Erythroblast (primary cell): ENCODE measurements at places on chromosomes 13 and 19.

DNA sequence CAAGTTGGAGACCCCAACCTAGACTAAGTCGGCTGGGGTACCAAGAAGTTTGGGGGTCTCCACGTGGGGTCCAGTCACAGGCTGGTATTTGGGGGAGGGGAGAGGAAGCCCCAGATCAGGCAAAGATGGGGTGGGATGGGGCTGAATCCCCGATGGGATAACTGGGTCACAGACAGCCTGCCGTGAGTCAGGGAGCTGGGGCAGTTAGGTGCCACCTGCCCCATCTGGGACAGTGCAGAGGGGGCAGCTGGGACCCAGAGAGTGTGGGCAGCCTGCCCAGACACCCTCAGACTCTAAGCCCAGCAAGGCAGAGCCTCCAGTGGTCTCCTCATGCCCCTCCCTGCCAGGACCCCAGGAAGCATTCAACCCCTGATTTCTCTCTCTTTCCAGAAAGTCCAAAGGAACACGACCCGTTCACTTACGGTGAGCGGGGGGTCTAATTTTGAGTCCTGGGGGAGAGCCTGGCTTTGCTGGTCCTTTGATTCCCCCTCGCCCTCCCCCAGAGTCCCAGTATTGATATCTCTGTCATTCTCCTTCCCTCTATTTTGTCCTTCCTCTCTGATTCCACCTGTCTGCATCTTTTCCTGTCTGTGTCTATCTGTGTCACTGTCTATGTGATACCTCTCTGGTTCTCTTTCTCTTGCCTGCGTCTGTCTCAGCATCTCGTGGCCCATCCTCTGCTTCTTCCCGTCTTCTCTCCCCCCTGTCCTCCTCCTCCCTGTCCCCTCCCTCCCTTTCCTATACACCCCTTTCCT lies 1.8 kb downstream of the FXYD1 start:
- DNase-seq, result no peak

DNA sequence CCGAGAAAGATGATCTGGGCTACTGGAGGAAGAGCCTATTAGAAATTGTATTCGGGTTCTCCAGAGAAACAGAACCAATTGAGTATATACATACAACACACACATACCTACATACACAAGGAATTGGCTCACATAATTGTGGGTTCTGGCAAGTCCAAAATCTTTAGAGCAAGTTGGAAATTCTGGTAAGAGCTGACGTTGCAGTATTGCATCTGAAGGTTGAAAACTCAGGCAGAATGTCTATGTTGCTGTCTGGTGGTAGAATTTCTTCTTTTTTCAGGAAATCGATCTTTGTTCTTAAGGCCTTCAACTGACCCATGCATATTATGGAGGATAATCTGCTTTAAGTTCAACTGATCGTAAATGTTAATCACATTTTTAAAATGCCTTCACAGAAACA lies 15.5 kb upstream of the OLFM4 start:
- no peak for DNase-seq

DNA sequence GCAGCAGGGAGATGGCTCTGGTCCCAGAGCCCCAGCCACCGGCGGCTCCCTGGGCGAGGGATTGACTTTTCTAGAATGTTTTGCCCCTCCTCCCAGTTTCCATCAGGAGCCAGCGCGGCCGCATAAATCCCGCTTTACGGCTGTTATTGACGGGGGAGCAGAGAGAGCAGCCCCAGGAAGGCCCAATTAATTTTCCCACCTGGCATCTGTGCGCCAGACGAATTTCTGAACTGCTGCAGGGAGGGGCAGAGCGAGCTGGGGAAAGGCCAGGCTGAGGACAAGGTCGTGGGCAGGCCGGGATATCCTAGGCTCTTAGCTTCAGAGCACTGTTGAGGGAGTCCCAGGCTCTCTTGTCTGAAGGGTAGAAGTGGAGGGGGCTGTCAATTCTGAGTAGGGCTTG lies 24.7 kb downstream of the ZNRF4 start:
- no peak for DNase-seq

DNA sequence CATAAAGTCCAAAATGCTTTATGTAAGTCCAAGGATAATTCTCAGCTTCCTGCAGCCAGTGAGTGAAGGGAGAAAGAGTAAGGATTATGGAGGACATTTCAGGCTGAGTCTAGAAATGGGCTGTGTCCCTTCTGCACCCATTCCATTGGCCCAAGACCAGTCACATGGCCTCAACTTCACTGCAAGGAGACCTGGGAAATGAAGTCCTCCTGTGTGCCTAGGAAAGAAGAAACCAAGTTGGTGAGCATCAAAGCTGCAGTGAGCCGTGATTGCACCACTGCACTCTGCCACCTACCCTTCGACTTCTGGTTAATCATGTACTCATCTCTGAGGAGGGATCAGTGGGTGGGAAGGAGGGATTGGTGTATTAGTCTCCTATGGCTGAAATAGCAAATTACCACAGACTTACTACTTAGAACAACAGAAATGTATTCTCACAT lies 3.6 kb upstream of the CD37 start:
- DNase-seq, result no peak

DNA sequence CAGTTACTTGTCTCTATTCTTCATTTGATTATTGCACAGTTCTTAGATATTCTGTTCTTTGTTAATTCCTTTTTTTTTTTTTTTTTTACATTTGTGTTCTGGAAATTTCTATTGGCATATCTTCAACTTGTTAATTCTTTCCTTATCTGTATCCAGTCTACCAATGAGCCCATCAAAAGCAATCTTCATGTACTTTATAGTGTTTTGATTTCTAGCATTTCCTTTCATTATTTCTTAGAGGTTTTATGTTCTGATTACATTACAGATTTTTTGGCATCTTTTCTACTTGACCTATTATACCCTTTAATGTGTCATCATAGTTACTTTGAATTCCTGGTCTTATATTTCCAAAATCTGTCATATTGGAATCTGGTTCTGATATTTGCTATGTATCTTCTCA lies 2194.8 kb downstream of the PCDH9 start:
- DNase-seq, result no peak
